ENCODE measurements at places on chromosomes 7 and 10.

DNA sequence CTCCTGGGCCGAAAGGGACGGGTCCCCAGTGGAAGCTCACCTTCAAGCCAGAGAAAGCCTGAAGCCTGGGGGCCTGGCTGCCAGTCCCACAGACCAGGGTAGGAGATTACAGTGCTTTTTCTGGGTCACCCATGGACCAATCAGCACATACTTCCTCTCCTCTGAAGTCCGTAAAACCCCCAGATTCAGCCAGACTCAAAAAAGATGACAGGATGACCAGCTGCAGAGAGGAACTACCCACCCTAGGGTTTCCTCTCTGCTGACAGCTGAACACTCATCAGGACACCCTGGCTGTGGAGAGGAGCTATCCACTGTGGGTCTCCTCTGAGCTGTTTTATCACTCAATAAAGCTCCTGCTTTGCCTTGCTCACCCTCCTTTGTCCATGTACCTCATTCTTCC lies 78.0 kb downstream of the SAMD9 start:
- DNase-seq = no peak

DNA sequence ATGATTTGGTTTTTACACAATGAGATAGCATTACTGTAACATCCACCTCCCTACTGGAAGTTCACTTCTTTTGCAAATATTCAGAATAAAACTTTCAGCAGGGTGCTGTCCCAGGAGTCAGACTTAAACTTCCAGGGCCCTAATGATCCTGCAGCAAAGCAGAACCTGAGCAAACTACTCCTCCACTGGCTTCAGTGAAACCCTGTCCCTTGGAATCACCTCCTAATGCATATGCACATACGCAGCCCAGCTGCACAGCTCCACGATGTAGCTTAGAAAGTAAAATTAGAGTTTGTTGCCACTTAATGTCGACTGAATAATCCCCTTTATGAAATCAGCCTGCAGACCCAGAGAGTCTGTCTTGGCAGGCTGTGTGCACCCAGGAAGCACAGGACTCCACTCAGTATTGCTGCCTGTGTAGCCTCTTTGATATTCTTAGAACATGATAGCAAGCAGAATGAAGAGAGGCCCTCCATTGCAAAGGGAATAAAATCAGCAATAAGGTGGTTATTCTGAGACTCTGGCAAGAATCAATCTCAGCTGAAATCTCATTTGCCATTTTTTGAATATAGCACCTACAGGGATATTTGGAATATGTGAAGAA lies 1.6 kb downstream of the NPSR1 start:
- no peak for DNase-seq

GRCh38 chr10:109062371-109062770 lies 860.9 kb downstream of the XPNPEP1 start:
- no peak for DNase-seq

DNA sequence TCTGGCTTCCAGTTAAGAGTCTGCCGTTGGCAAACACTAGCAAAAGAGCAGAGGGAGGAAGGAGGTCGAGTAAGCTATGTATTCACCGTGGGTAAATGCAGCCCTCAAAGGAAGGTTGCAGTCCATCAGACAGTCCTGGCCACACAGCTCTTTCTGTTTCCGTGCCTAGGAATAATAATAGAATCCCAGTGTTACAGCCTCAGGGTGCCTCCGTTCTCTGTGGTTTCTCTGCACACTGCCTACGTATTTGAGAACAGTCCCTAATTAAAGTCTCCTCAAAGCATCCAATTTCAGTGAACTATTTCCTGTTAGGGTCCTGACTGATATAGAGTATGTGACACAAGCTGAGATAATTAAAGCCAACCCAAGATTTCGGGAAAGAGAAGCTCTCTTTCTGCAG lies 176.7 kb downstream of the GPAM start:
- peak; percentile 2 for DNase-seq

DNA sequence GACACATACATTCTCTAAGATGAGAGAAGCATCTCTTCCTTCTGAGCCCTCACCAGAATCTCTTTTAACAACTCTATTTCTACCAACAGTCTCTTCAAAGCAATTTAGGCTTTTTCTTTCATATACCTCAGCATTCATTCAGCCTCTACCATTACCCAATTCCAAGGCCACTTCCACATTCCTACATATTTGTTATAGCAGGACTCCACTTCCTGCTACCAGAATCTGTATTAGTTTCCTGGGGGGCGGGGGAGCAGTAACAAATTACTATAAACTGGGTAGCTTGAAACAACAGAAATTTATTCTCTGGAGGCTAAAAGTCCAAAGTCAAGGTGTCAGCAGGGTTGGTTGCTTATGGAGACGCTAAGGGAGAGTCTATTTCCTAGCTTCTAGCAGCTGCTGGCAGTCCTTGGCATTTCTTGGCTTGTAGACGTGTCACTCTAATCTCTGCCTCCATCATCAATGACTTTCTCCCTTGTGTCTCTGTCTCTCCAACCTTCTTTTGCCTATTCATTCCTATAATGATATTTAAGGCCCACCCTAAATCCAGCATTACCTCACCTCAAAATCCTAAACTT lies 7.4 kb downstream of the PRPS1L1 start:
- DNase-seq = no peak
